ENCODE measurements at places on chromosomes 7 and 10.

DNA sequence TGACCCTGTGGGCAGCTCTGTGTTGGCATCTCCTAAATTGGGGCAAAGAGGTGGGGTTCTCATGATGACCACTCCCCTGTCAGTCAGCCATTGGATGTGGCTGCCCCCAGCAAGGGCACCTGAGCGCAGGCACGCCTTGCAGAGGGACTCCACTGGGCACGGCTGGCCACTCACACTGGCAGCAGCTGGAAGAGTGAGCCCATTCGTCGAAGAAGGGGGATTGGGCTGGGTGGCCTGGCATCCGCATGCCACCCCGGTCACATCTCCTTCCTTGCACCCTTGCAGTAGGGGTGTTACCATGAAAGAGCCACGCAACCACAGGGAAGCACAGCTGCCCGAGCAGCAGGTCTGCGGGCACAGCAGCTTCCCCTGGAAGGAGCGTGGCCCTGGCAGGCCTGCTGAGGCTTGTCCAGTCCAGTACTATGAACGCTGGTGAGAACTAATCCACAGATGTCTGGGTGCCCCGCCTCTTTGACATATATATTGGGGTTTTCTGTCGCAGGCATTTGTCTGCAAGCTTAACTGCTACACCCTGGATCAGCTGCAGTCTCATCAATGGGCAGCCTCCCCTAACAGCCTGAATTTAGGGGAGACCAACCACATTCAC lies 25.7 kb upstream of the GRB10 start:
- no peak for DNase-seq

DNA sequence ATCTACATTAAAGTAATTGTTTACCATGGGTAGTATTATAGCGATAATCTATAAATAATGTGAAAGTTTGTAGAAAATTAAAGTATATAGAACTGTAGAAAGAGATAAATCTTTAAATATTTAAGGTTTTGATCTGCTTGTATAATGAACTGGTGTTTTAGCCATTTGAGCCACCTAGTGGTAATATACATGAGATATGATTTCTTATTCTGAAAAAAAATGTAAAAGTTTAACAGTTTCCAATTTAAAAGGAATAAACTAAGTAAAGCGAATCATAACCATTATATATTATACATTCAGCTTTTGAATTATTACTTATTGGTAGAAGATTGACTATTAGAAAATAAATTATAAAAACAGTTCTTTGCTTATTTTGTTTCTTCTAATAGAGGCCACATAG lies 91.2 kb downstream of the OTUD1 start:
- DNase-seq: no peak

GRCh38 chr7:40833888-40834234 lies 699.1 kb downstream of the SUGCT start:
- no peak for DNase-seq

DNA sequence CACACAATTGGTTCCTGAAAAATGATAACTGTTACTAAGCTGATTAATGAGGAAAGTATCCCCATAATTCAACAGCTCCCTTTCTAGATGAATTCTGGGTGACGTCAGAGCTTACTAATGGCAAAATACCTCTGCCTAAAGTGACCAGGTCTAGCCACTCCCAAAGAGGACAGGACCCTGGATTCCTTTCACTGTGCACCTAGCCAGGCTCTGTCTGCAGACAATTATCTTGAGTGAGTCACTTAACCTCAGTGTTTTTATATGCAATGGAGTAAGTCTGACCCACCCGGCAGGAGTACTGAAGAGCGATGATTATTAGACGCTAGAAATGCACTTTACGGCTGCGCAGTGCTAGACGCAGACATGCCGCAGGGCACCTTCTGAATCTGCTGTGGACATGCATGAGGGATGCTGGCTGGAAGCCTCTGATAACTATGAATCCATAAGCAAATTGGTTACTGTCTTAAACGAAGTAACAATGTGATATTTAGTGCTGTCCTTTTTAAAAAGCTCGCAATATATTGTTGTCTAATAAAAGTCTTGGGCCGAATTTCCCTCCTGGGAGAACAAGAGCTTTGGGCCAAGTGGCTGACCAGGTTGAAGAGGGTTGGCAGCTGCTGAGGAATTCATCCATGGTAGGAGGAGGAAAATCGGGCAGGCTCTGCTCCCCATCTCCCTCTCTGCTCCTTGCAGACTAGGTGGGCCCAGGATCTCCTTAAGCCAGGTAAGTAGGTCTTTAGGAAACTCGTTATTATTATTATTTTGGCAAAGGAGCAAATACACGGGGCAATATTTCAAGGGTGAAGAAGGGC lies 4.6 kb upstream of the INPP5A start:
- no peak for DNase-seq

GRCh38 chr10:129946859-129947258 lies 17.2 kb downstream of the EBF3 start:
- no peak for DNase-seq

DNA sequence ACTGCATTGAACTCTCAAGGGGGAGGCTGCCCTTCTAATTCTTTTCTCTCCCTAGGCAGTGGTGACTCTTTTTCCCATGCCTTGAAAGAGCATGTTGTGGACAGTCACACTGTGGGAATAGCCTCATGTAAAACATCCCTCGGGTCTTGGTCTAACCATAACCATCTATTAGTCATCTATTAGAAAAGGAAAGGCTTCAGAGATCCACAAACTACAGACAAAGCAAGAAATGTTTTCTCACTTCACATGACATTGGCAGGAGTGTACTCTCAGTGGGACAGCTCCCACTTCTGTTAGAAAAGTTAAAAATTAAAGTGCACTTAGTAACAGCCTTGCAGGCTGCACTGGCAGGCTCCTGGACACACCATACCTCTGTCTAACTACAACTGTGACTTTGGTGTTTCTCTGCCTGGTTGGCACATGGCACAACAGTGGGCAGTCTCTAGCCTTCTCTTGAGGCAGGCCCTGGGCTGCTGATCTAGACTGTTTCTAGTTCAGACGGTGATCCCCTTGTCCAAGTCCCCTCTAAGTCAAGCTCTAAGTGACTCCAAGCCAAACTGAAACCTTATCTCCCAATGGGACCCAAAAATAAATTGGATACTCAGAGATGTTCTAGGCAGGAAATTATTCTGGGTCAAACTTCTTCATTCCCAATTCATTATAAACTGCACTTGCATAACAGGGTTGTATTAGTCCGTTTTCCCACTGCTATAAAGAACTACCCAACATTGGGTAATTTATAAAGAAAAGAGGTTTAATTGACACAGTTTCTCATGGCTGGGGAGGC lies 57.9 kb upstream of the ITGB1 start:
- DNase-seq: no peak
